ENCODE measurements at places on chromosomes 1 and 21.

DNA sequence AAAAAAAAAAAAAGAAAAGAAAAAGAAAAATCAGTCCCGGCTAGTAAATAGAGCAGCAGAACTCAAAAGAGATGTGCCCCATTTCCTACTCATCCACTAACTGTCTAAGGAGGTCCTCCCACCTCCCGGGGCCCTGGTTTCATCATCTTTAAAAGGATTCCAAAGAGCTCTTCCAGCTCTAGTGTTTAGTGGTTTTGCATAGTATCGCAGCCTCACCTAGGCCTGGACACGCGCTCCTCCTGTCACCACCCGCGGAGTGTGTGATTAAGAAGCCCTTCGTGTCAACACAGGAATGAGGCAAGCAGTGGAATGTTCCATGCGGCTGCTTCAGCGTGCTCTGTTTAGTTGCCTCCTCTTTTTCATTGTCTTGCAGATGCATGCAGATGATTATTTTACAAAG, 49.0 kb downstream of the LBR start:
- DNase-seq: no peak

GRCh38 chr1:167517535-167518330, 596 bp downstream of the CD247 start:
- DNase-seq: no peak

DNA sequence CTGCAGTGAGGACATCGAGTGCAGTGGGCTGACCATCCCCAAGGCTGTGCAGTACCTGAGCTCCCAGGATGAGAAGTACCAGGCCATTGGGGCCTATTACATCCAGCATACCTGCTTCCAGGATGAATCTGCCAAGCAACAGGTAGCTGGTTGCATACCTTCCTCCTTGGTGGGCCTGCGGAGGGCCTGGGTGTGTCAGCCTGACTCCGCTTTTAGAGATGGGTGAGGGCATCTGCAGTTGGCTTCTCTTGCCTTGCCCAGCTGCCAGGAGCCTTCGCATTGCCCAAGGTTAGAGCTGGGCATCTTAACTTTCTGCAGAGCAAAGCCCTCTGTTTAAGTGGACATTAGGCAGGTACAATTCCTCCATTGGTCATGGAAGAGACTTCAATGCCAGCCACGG, 33.2 kb downstream of the PKP1 start:
- DNase-seq: no peak

DNA sequence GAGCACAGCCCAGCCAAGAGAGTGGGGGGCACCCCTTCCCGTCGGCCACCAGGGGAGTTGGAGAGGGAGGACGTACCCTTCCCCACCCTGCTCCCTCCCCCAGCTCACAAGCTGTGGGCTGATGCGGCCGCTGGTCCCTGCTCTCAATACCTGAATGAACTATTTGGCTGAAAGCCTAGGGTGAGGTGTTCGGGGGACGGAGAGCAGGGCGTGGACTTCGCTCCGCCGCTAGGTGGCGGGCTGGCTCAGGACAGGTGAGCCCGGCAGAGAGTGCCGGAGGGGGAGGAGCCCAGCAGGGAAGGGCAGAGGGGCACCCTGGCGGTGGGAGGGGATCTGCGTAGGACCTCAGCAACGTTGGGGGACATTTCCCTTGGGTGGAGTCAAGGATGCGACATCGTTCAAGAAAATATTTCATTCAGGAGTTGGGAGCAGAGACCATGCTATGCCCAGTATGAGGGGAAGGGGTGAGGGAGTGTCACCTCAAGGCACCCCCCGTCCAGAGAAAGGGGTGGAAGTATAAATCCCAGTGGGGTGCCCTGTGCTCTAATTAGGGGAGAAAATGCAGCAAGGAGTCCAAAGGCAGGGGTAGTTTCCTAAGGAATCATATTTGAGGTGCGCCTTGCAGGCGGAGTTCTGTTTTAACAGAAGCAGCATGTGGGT, 12.0 kb upstream of the RHBG start:
- DNase-seq: no peak

GRCh38 chr1:6012529-6013318, 20.5 kb upstream of the NPHP4 start:
- no peak for DNase-seq

GRCh38 chr1:6502000-6502891, 10.8 kb upstream of the PLEKHG5 start:
- DNase-seq: no peak

GRCh38 chr1:106907795-106908194, 148.7 kb upstream of the PRMT6 start:
- no peak for DNase-seq

DNA sequence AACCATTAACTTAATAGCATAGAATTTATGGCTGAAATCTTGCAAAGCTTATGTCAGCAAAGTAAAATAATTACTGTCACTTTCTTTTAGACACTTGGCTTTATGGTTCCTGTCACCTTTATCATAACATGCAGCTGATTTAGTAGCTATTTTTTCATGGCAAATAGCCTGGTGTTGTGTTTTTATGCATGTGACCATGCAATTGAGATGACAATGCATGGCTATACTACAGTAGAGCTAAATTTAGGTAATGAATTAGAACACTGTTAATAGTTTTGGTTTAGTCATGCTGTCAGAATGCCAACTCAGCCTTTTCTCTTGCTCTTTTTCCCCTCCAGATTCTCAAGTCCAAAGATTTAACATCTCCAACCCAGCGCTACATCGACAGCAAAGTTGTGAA, 88.6 kb downstream of the TGFB2 start:
- no peak for DNase-seq

DNA sequence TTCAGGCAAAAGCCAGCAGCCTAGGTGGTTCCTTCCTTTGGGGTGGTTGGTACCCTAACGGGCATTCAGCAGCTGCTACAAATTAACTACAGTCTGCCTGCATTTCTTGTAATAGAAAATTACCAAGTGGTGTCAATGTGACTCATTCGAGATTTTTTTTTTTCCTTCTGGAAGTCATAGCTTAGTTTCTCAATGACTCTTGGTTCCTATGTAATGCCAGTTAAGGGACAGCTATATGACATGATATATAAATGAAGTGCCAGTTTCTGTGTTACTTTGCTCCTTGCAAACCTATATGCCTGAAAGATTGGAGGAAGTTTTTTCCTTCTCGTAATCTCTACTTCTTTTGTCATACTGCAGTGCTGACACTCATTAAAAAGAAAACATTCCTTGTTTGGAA, 2.6 kb downstream of the MGST3 start:
- DNase-seq: no peak

DNA sequence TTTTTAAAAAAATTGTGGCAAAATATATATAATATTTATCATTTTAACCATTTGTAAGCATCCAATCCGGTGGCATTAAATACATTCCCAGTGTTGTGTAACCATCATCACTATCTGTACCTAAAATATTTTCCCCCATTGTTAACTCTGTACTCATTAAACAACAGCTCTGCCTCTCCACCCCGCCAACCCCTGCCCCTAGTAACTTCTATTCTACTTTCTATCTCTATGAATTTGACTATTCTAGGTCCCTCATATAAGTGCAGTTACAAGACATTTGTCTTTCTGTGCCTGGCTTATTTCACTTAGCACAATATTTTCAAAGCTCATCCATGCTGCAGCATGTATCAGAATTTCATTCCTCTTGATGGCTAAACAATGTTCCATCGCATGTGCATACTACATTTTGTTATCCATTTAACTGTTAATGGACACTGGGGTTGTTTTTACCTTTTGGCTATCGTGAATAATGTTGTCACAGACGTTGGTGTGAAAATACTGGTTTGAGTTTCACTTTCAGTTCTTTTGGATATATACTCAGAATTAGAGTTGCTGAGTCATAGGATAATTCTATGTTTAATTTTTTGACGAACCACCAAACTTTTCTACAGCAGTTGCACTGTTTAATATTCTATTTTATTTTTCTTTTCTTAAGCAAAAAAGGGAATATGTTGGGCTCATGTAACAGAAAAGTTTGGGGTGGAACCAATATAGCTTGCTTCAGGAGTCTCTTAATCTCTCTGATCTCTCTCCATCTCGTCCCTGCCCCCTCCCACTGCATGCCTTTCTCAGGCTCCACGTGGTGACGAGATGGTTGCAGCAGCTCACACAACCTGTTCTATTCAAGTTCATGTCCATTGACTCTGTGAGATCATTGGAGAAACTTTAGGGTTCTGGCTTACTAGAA, 25.2 kb upstream of the RCAN1 start:
- DNase-seq: no peak

GRCh38 chr1:206824331-206824730, 41.1 kb upstream of the IL20 start:
- no peak for DNase-seq

DNA sequence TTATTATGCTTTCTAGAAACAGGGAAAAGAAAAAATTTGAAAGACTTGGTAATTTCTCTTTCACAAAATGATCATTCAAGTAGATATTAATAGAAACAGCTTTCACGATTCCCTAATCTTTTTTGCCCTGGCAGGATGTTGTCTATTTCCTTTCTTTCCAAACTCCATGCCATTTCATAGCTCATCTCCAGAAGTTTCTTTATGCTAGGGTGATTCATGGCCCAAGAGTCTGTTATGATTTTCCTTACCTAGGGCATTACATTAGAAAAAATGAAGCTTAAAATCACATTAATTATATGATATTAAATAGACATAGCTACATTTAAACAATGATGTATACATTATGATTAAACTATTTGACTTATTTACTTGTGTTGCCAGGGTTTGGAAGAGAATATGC, 762.1 kb downstream of the LTN1 start:
- no peak for DNase-seq

GRCh38 chr1:67159233-67159632, 7.0 kb upstream of the IL23R start:
- no peak for DNase-seq

DNA sequence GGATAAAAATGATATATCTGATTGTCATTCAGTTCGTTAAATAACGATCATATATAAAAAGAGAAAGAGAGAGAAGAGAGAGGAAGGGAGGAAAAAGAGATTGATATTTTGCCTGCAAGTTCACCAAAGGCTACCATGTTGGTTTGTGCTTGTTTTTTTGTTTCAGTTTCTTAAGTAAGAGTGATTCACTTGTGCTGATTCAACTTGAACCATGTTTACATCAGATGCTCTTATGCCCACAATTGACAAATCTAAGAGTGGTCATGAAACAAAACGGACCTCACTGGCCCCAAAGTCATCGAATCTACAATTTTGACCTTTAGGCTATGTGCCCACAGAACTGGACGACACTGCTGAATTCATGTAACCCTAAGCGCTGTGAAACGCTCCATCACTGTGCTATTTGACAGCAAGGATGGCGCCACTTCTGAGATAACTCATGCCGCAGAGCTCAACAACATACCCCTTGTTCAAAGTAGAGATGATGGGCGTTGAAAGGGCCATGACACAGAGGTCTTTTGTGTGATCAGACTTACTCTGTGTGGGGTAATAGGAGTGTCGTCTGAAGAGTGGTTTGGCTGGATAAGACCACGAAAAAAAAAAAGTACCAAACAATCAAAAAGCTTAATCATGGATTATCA, 481.4 kb downstream of the SETD4 start:
- DNase-seq: no peak

DNA sequence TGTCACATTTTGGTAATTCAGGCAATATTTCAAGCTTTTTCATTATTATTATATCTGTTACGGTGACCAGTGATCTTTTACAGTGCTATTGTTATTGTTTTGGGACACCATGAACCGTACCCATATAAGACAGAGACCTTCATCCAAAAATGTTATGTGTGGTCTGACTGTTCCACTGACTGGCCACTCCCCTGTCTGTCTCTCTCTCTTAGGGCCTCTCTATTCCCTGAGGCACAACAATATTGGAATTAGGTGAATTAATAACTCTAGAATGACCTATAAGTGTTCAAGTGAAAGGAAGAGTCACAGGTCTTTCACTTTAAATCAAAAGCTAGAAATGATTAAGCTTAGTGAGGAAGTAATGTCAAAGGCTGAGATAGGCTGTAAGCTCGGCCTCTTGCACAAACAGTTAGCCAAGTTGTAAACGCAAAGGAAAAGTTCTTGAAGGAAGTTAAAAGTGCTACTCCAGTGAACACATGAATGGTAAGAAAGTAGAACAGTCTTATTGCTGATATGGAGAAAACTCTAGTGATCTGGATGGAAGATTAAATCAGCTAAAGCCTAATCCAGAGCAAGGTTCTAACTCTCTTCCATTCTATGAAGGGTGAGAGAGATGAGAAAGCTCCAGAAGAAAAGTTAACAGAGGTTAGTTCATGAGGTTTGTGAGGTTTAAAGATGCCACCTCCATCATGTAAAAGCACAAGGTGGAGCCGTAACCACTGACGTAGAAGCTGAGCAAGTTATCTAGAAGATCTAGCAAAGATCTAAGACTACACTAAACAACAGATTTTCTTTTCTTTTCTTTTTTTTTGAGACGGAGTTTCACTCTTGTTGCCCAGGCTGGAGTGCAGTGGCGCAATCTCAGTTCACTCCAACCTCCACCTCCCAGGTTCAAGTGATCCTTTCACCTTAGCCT, 19.7 kb upstream of the DIPK1A start:
- DNase-seq: no peak

- DNase-seq: peak; percentile 90
Observed at GRCh38 chr1:114113411-114114184, 40.1 kb downstream of the SYT6 start.

- no peak for DNase-seq
Observed at GRCh38 chr1:17914131-17914530, 159.0 kb downstream of the ACTL8 start.

DNA sequence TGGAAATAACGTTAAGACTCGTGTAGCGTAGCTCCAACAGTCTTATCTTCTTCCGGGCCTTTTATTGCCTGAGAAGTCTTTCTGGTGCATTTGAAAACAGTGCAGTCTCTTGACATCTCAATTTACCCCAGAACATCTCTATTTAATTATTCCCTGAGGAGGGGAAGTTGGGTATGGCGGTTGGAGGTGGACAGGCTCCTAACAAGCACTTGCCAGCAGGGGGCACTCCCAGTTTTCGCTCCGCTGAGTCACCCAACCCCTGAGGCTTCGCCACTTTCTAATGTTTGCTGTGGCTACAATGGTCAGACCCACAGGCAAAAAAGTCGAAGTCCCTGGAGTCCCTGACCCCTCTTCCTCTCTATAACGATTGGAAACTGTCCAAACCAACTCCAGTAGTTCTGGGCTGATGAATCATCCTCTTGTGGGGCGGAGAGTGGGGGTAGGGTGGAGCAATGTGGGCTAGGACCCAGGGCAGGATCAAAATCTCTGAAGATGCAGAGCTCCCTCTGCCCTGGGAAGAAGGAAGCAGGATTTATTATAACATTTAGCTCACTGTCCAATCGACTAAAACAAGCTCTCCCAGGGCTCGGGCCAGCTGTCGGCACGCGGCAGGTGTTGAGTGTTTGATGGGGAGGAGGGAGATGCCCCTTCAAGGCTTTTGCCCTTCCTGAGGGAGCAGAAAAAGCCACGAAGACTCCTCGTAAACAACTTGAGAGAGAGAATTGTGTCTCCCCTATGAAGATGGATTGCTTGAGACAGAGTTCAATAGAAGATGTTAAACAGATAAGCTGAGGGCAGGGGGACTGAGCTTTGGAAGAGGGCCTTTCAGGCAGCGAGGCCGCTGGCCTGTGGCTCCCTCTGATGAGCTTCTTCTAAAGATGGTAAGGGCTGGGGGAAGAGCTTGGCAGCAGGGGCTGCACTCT, 85.7 kb downstream of the BRINP2 start:
- DNase-seq: no peak

GRCh38 chr1:108190686-108191416, 9.3 kb downstream of the SLC25A24 start:
- no peak for DNase-seq

- DNase-seq: no peak
Observed at GRCh38 chr21:42357307-42357706, 6.5 kb upstream of the TFF2 start.

Measured in CMK (cell line).